ENCODE measurements at places on chromosomes 2 and 18. TPM values are rescaled to one million over a fixed set of nuclear protein-coding genes. Genes with fewer than 3 reads are reported as not detected.

Gene CYTIP
- polyA plus RNA-seq, result 1.3 TPM

Gene SLC9A2
- polyA plus RNA-seq, result not detected

Gene ARHGAP25
- polyA plus RNA-seq, result 7.2 TPM

Gene CCBE1
- 0.90 TPM for polyA plus RNA-seq

Gene PRSS56
- not detected for polyA plus RNA-seq

Gene C2orf78
- not detected for polyA plus RNA-seq

Gene CD207
- polyA plus RNA-seq, result not detected

Gene IGFBP2
- 93.2 TPM for polyA plus RNA-seq

Gene GPR55
- 0.11 TPM for polyA plus RNA-seq

Gene IL1RL1
- 2.1 TPM for polyA plus RNA-seq

Gene RBFA
- polyA plus RNA-seq, result 16.7 TPM

Gene SAG
- not detected for polyA plus RNA-seq

Gene GAREM1
- 3.6 TPM for polyA plus RNA-seq

Gene PIEZO2
- polyA plus RNA-seq, result 1.3 TPM

Gene CRIM1
- polyA plus RNA-seq, result 50.2 TPM

Gene WNT10A
- polyA plus RNA-seq, result 0.07 TPM

Gene DUSP2
- 15.6 TPM for polyA plus RNA-seq

Gene DNMT3A
- 8.3 TPM for polyA plus RNA-seq

Gene TMEM87B
- 10.3 TPM for polyA plus RNA-seq

Gene ERCC3
- polyA plus RNA-seq, result 27.4 TPM

Gene ACTG2
- polyA plus RNA-seq, result 6.6 TPM

Gene CDK15
- 0.30 TPM for polyA plus RNA-seq

Gene PLGLB1
- polyA plus RNA-seq, result 0.77 TPM

Gene MAL
- polyA plus RNA-seq, result 3.8 TPM

Gene RNF144A
- polyA plus RNA-seq, result 18.4 TPM

Gene EPHA4
- 3.7 TPM for polyA plus RNA-seq

Gene GREB1L
- 3.8 TPM for polyA plus RNA-seq

Gene C2orf66
- polyA plus RNA-seq, result 0.82 TPM

Gene PSTPIP2
- polyA plus RNA-seq, result 2.2 TPM

Gene SPEG
- polyA plus RNA-seq, result 3.4 TPM
